ENCODE measurements at places on chromosomes 6 and 20.

DNA sequence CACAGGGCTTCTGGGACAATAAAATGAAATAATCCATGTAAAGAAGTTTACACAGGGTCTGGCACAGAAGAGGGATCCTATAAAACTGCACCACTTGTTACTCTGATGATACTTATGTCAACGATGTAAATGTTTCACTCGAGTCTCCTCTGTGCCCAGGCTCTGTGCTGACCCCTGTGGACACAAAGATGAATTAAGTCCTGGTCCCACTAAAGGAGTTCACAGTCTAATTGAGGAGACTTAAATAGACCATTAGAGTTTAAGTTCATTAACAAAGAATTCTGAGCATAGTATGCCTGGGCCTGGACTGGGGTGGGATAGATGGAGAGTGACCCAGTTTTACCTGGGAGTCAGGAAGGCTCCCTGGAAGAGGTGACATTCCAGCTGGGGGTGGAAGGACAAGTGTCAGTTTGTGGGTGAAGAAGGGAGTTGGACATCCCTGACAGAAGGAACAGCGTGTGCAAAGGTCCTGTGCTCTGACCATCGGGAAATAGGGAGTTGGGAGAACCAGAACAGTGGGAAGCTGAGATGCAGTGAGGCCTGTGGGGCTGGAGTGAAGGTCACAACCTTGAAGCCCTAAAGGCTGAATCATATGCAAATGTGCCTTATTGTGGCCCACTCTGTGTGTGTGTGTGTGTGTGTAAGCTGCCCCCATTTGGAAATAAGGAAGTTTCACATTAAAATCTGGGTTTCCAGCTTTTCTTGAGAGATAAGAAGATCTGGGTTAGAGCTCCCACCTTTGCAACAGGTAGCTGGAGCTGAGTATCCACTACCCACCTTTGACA, 1.1 kb downstream of the OCSTAMP start:
- DNase-seq = no peak

DNA sequence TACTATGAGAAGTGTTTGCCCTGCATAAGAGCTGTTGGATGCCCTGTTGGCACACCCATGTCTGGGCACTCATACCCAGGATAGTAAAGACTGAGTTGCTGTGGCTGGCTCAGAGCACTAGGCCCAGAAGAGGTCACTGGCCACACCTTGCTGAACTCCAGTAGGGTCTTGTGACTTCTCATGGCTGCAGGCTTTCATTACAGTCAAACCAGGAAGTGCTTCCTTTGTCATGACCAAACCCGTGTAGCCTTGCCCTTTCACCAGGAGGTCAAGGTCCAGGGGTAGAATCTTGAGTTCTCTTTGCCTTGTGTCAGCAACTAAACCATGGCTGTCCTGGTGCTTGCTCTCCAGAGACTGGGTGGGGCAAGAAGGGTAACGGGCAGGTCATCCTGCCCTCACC, 49.5 kb downstream of the CD164 start:
- no peak for DNase-seq

DNA sequence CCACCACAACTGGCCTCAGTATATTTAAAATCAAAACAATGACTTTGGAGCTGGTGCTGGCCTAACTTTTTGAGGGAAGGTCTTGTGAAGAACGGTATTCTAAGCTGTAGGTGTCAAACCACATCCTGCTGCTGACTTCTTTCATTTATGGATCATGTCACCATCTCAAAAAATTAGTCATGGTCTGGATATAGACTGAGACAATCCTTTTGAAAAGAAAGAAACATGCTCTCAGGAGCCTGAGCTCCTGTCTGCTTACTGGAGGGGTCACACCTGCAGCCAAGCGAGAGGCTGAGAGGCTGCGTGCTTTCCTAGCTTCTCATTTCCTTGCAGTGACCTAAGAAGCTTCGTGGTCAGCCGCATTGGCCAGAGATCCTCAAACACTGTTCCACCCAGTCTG, 55.2 kb downstream of the TIAM2 start:
- no peak for DNase-seq

DNA sequence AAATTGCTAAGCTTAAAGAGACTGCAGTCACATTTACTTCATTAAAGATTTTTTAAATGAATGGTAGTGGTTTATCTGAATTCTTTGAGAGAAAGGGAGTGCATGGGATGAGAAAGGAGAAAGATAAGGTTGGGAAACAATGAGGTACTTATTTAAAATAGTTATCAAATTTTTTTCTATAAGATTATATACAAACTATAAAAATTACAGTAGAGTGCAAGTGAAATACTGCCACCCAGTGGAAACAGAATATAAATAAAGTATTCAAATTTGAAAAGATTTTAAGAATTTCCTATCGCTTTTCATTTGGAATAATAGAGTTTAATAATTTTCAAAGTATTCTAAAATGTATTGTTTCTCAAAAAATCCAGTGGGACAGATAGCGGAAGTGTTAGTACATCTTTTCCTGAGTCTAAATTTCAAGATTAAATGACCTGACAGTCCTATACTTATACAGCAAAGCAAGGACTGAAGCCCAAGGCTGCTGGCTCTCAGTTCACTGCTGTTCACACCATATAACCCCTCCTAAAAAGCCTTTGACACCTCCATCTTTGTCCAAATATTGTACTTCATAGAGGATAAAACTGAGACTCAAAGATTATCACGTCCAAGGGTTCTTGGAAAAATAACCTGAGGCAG, 31.1 kb downstream of the EPM2A start:
- DNase-seq = no peak

All from HEK293T (cell line).